ENCODE measurements at places on chromosomes 4 and X.
A peak's percentile ranks its signal among the peaks of the same experiment; 100 is the strongest.

DNA sequence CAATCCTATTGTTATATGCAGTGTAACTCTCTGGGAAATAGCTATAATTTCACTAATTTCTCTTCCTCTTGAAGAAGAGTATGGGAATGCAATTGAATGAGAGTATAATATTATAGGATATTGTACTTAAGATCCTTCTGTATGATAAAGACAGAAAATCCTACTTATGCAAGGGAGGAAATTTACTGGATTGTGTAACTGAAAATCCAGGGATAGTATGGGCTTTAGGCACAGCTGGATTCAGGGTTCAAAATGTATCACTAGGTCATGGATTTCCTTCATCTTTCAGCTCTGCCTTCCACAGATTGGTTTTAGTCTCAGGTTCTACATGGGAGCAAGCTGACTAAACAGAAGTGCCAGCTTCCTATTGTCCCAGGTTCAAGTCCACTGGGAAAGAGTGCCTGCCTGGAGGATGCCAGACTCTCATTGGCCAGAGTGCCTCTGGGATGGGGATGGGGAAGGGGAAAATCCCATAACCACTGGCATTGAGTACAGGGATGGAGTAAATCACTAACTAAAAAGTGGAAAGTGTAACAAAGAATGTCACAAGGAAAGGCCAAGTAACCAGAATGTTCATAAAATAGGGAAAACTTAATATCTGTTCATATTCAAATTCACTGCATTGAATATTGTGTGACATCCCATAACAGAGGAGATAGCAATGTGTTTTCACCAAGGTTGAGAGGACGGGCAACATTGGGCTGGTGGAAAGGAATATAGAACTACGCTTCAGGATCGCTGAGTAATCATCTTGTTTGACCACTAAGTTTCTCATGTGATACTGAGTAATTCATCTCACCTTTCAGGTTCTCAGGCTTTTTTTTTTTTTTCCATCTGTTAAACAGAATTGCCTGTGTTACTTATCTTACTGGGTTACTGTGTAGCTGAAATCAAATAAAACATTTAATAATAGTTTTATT lies 75.7 kb downstream of the ANXA3 start:
- peak; percentile 37 for DNase-seq

- no peak for DNase-seq
These were observed 124.4 kb upstream of the PCDH18 start for GRCh38 chr4:137656661-137657060.

GRCh38 chr4:153933915-153934687 lies 145.2 kb upstream of the SFRP2 start:
- no peak for DNase-seq

DNA sequence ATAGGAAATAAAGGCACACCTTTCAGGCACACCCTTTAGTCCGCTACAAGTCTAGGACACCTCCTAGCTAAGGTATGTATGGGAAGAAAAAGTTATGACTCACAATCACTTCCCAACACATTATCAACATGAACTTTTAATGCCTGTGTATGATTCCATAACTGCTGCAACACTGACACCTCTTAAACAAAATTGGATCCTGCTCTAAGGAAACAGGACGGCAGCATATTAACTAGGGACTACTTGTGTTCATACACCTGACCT lies 2.4 kb upstream of the PPP3CA start:
- no peak for DNase-seq

DNA sequence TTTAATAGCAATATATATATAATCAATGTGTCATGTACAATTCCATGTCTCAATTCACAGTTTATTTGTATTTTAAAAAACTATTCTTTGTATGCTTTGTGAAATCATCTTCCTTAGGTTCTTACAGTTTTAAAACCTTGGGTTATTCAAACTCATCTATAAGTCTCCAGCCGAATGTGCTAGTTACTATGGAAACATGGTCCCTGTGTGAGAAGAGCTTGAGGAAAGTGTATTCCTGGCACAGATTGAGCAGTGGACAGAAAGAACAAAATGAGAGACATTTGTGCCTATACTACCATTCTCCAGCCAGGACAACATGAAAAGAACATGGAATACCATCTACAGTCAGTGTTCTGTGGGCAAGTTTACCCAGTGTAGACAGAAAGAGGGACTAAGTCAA lies 103.4 kb downstream of the EFHC2 start:
- no peak for DNase-seq

- peak; percentile 40 for DNase-seq
These were observed 113.7 kb downstream of the SOWAHB start for GRCh38 chr4:76784237-76784636.

GRCh38 chr4:3010577-3010976 lies 47.2 kb downstream of the GRK4 start:
- no peak for DNase-seq

DNA sequence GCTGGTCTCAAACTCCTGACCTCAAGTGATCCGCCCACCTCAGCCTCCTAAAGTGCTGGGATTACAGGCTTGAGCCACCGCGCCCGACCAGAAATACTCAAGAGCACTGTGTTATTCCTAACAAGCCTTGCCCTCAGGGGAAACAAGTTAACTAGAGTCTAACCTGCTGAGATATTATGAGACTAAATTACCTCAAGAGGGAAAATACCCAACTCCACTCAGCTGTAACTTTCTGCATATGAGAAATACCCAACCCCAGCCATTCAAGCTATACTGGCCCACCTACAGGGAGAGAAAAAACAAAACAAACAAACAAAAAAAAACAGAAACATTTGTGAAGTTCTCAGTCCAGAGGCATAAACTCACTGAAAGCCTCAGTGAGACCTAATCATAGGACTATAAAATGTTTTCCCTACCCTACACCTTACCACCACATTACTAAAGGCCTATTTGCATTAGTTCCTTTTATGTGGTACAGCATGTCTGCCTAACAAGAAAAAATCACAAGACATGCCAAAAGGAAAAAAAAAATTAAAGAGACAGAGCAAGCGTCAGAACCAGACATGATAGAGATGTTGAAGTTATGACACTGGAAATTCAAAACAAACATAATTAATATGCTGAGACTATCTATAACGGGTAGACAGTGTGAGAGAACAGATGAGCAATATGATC lies 876.0 kb downstream of the FSTL5 start:
- peak; percentile 35 for DNase-seq

DNA sequence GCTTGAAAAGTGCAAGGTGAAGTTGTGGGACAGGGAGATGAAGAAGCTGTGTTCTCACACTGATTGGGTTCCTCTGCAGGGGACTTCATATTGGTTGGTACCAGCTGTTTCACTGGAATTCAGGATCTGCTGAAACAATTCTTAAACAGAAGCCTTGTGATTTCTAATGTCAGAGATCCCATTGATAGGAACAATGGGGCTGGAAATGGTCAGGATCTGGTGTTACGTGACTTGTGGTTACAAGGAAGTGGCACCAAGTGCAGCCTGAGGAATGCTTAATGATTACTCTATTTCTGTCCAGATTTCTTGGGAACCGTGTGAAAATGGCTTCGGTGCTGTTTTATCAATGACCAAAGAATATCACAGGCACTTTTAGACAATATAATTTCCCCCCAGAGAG lies 68.1 kb downstream of the MOSPD2 start:
- no peak for DNase-seq

- no peak for DNase-seq
These were observed 4.7 kb downstream of the SRPX2 start for GRCh38 chrX:100648458-100649417.

- DNase-seq = no peak
These were observed 661.5 kb upstream of the EPHA5 start for GRCh38 chr4:66331761-66332160.

GRCh38 chrX:71184803-71185495 lies 38.1 kb upstream of the GJB1 start:
- no peak for DNase-seq

- DNase-seq = peak; percentile 55
These were observed 15.0 kb upstream of the STK32B start for GRCh38 chr4:5036239-5036638.

DNA sequence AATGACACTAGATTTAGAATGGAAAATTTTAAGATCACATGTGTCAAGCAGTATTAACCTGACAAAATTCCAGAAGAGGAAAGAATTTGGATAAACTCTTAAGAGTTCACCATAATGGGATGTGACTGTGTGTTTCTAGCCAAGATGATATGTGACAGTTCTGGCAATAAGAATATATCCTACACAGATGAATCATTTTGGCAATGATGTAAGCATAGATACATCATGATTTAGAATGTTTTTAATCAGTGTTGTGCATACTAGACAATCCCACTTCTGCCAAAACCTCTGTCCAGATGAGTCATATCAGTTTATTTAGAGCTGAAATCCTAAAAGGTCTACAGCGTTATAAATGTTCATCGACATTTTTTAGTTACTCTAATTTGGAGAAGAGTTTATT lies 48.8 kb downstream of the PTCHD1 start:
- no peak for DNase-seq

GRCh38 chr4:112514647-112515197 lies 1.3 kb downstream of the NEUROG2 start:
- DNase-seq = peak; percentile 54

- DNase-seq = no peak
These were observed 53.5 kb upstream of the VEGFD start for GRCh38 chrX:15437724-15438123.

DNA sequence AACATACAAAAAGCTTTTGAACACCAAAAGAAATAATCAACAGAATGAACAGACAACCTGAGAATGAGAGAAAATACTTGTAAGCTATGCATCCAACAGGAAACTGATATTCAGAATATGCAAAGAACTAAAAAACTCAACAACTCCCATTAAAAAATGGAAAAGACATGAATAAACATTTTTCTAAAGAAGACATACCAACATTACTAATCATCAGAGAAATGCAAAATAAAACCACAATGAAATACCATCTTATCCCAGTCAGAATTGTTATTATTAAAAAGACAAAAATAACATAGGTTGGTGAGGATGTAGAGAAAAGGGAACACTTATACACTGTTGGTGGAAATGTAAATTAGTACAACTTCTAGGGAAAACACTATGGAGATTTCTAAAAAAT lies 1161.9 kb downstream of the PCDH19 start:
- DNase-seq = no peak

DNA sequence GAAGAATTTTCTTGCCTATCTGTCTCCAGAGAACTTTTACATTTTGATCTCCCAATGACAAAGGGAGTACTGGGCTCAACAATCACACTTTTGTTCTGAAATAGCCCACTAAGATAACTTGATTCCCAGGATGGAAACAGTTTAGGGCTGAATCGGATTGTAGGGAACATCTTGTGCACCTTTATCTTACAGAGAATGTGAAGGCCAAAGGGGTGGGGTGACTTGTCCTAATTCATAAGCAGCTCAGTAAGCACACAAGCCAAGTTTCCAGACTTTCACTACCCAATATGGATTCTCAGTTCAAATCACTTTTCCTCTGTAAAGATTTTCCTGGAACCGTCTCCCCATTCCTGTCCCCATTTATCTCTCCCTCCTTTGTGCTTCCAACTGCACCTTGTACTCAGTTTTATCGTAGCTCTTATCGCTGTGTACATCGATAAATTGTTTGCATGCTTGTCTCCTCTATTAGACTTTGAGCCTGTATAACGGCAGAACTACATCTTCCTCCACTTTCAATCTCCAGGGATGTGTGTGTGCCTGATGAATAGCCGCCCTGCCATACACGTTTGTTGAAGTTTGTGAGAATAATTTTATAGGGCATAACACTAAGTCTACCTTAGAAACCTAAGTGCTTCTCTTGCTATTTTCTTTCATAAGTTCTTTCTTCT lies 77.4 kb downstream of the MBNL3 start:
- no peak for DNase-seq

GRCh38 chr4:154041640-154042039 lies 252.8 kb upstream of the SFRP2 start:
- no peak for DNase-seq

GRCh38 chrX:39809331-39809730 lies 288.4 kb downstream of the BCOR start:
- DNase-seq = no peak

DNA sequence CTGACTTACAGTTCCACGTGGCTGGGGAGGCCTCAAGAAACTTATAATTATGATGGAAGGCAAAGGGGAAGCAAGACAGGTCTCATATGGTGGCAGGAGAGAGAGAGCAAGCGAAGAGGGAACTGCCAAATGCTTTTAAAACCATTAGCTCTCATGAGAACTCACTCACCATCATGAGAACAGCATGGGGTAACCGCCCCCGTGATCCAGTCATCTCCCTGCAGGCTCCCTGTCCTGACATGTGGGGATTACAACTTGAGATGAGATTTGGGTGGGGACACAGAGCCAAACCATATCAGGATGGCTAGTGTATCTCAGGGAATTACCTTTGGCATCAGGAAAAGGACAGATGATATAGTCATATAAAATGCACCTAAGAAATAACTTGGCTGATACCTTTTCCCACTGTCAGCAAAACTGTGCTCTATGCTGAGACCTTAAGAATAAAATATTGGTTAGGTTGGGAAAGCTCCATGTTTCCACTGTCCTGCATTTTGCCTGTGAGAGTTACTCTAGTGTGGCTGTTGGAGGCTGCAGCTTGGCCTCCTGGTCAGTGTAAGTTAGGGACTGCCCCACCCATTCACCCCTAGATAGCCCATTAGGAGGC lies 110.3 kb downstream of the UCHL1 start:
- no peak for DNase-seq

GRCh38 chrX:56505866-56506265 lies 57.6 kb upstream of the UBQLN2 start:
- no peak for DNase-seq

- DNase-seq = no peak
These were observed 162.1 kb downstream of the EPHA5 start for GRCh38 chr4:65508168-65508567.

DNA sequence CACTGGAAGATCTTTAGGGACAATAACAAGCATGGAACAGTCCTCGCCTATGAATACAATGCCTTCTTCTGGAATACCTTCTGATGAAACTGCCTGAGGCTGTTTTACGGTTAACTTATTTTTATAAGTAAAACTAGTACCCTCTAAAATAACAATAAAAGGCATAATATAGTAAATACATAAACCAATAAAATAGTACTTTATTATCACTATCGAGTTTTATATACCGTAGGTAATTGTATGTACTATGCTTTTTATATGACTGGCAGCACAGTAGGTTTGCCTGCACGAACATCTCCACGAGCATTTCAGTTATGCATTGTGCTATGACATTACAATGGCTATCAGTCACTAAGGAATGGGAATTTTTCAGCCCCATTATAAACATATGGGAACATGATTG lies 8.0 kb downstream of the GUCY1A1 start:
- DNase-seq = no peak

- DNase-seq = no peak
These were observed 33.4 kb downstream of the C4orf54 start for GRCh38 chr4:99624141-99624719.

GRCh38 chr4:128715616-128716015 lies 93.9 kb upstream of the JADE1 start:
- no peak for DNase-seq

- no peak for DNase-seq
These were observed 12.6 kb downstream of the ELF4 start for GRCh38 chrX:130097507-130098209.

GRCh38 chr4:148312956-148313490 lies 129.2 kb downstream of the NR3C2 start:
- no peak for DNase-seq

GRCh38 chr4:25031077-25031621 lies 403 bp upstream of the LGI2 start:
- DNase-seq = no peak

All from GM12865 (cell line).